ENCODE measurements at places on chromosomes 7 and 10.

- no peak for DNase-seq
These were observed 70.5 kb downstream of the DENND2A start for GRCh38 chr7:140570120-140570519.

- DNase-seq, result no peak
These were observed 514.8 kb downstream of the DNAJB6 start for GRCh38 chr7:157851501-157852067.

DNA sequence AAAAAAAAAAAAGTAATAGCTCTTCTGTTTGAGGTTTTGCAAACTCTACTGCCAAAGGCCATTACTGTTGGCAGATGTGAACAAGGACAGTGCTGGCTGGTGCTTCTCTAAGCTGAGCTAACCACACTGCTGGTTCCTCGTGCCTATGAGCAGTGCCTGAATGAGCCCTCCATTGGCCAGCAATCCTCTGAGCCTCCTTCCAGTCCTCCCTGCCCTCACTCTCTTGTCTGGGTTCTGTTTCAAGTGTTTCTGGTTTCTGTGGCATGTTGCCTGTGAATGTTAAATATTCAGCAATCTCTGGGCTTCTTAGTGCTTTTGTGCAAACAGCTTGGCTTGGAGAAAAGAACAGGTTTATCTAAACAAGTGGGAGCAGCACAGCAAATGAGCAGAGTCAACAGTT is 161.3 kb upstream of the AUTS2 start:
- DNase-seq, result no peak

GRCh38 chr10:69505636-69506318 is 54.5 kb downstream of the TSPAN15 start:
- no peak for DNase-seq

DNA sequence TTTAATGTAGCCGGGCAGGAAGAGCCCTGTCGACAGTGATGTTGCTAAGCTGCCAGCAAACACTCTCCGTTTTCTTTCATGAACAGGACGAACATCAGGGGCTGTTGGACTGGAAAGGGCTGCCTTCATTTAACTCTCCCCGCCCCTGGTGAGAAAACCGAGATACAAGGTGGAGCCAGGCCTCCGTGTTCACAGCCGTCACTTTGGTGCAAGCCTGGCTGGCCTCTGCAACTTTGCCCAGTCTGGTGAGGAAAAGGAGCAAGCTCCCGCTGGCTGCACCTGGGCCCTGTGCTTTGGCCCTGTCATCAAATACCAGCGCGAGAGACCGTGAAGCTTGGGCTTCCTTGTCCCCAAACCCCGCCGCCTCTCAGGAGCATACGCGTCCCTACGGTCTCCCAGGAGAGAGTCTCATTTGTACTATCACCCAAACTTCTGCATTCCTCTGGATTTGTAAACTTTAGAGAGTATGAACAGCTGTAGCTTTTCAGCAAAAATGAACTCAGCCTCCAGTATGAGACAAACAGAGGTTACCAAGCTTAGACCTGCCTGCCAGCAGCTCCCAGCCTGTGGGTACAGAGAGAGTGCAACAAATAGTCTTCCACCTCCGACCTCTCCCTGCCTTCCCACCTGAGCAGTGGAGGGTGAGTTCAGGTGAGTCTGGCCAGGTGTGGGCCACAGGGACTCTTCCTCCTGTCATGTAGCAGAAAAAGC is 445.3 kb upstream of the MGMT start:
- DNase-seq, result no peak

DNA sequence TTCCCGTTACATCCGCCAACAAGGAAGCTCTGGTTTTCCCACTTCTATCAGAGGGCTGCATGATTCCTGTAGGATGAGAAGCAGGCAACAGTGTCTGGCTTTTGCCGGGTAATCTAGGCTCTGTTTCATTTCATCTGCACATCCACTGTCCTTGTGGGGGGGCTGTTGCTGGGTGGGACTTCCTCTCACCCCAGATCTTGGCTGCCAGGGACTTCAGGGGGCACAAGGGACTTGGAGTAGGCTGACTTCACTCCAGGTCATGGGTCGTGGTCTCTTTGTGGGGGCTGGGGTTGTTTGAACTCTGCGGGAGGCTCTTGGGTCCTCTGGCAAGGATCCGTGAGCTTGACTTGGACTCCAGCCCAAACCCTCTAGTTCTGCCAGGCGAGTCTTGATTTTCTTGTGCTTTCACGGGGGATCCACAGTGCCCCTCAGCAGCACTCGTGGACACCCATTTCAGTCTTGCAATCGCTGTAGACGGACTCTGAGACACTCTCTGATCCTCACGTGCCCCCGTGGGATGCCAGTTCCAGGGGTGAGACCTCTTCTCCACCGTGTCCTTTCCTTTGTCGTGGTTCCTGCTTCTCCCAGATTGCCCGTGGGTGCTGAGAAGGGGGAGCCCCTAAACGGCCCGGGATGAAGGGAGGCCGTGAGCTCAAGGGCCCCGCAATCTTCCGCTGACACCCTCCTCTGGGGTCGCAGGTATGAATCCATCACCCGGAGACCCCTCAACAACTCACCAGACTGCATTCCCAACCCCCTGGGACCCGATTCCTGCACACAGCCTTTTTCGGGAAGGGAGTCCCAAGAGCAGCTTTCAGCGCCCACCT is 21.4 kb upstream of the ZNF273 start:
- DNase-seq, result no peak

DNA sequence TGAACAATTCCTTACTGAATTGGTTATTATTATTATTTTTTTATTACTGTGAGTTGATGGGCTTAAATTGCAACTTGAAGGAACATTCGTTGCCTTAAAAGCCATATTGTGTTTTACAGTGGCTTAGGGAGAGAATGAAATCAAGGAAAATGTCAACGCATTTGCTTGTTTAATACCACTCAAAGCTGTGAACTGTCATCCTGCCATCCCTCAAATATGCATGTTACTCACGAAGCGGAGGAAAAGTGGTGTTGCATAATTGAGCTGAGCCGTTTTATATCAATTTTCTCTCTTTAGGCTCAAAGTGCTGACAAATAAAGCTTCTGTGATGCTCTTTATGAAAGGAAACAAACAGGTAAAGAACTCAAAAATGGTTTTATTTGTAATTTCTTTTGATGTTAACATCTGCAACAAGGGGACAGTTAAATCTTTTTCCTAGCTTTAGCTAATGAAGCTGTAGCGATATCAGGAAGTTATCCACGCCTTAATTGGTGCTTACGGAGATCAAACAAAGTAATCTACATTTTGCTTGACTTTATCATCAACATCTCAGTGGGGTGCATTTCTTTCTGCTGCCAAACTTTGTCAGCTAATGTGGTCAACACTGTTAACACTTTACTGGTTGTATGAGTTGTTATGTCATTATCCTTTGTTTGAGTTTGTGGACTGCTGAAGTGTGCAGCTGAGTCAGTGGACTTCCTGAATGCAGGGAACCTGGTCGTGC is 33.1 kb downstream of the GLRX3 start:
- no peak for DNase-seq

DNA sequence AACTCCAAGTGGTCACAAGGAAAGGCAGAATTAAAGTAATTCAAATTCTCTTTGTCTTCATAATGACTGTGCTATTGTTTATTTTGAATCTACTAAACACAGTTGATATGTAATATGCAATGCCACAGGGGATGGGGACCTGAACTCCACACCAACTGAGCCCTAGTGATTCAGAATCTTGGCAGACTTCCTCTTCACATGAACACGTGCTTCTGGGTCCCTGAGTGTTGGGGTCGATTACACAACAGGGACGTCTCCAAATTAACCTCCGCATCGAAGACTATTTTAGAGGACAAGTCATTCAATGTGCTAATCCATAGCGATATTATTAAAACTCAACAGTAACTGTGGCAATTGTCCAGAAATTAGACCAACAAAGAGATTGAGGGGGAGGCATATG is 95.3 kb upstream of the CARD11 start:
- no peak for DNase-seq

- DNase-seq, result no peak
These were observed 629.6 kb upstream of the DPP6 start for GRCh38 chr7:153422291-153423209.

DNA sequence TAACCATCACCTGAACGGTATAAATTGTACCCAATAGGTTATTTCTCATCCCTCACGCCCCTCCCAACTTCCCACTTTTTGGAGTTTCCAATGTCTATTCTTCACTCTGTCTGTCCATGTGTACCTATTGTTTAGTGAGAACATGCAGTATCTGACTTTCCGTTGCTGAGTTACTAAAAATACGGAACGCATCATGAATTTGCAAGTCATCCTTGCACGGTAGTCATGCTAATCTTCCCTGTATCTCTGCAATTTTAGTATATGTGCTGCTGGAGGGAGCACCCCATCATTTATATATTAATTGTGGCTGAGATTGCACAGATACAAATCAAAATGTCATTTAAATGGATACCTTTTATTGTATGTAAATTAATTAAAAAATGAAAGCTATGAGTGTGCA is 75.7 kb upstream of the SFMBT2 start:
- DNase-seq, result no peak

DNA sequence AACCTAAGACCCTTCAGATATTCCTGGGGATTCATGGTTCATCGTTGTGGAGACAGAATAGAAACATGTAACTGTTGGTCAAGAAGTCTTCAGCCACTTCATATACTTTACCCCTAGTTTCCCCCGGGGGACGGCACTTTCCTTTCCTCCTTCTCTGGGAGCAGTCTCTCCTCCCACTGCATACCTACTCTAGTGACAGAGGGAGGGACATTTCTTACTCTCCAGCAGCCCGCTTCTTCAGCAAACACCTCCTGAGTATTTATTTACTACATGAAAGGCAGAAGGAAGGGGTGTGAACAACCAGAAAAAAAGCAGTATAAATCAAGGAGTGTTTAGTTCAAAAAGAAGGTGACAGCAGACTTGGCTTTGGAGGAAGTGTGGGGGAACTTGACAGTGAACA is 69.0 kb downstream of the LHFPL3 start:
- DNase-seq, result no peak

- DNase-seq, result no peak
These were observed 466.5 kb downstream of the GRID1 start for GRCh38 chr10:85900061-85900460.

- DNase-seq, result no peak
These were observed 1.4 kb downstream of the CCNJ start for GRCh38 chr10:96044736-96045135.

DNA sequence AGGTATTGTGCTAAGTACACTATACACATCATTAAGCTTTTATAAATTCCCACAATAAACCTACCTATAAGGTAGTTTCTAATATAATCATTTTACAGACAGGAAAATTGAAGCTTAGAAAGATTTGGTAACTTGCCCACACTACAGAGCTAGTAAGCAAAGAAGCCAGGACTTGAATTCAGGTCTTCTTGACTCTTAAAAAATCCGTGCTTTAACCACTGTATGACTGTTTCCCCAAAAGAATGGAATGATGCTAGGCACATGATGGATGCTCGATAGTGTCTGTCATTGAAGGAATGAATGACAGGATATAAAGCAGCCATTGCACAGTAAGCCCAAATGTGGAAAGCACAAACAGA is 26.6 kb downstream of the ZNF800 start:
- no peak for DNase-seq

GRCh38 chr7:28165961-28166955 is 14.3 kb downstream of the JAZF1 start:
- no peak for DNase-seq

DNA sequence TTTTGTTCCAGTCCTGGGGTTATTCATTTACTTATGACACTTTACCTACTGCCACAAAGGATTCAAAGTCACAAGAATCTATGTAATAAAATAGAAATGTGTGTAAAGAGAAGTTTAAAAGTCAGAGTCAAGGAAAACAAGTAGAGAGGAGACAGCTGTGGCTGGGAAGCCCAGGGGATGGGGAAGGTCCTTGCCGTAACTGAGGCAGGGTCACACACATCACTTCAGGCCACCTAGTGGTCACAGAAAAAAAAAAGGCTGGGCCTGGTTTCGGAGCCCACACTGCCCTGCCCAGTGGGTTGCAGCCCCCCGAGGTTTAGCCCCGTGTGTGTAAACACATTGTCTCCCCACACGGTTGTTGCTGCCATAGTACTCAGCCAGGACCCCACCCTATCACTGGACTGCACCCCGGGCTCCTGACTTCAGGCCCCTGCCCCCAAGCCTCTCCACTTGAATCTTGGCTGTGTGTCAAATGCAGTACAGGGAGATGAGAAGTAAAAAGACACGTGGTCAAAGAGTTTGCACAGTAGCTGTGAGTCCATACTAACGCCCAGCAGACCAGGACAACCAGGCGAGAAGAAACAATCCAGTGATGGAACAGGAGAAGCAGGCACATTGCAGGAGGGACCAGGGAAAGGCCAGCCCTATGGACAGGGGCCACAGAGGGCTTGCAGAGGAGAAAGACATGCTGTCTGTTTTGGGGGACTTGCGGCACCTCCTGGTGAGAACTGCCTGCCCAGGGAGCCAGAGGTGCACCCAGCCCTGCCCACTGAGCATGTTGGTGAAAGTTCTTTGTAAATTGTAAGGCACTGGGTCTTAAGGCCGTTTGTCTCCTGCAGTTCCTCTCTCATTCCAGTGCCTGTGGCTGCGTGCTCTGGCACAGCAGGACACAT is 91.4 kb upstream of the MACROH2A2 start:
- no peak for DNase-seq

DNA sequence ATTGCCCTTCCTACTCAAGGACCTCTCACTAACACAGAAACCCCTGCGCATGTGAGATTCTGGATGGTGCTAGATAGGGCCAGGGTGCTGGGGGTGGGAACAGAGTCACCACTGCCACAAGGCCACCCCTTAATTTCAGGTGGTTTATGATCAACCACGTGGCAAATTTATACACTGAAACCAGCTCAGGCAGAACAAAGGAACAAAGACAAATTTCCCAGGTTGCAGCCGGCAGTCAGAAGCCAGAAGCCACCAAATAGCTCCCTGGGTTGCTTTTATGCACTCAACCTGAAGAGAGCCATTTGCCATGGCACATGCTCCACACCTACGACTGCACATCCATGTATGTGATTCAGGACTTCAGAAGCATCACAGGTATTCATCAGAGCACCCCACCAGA is 2.5 kb downstream of the VOPP1 start:
- no peak for DNase-seq

GRCh38 chr10:127921753-127922145 is 14.8 kb downstream of the PTPRE start:
- no peak for DNase-seq
